ENCODE measurements at places on chromosomes 4 and X.

DNA sequence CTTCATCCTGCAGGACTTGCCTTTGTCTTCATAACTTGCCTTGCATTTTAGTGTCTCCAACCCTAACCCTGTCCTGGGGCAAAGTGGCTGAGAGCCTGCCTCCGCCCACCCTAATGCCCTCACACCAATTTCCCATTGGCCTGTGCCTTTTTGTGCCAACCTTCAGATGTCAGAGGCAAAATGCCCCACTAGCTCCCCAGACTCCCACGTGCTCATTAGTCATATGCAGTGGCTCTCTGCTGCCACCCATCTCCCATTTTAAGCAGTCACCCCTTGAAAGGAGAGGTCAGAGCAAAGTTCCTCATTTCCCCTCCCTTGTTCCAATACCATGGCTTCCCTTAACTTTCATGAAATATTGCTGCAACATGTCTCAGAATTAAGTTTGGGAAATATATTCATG, 74.8 kb upstream of the PASD1 start:
- DNase-seq, result peak; percentile 0

GRCh38 chr4:140344101-140344500, 29.3 kb upstream of the SCOC start:
- DNase-seq, result no peak

- no peak for DNase-seq
Measured at GRCh38 chrX:43357741-43358140, 298.4 kb upstream of the MAOA start.

- no peak for DNase-seq
Measured at GRCh38 chrX:50996930-50997329, 86.4 kb downstream of the BMP15 start.

DNA sequence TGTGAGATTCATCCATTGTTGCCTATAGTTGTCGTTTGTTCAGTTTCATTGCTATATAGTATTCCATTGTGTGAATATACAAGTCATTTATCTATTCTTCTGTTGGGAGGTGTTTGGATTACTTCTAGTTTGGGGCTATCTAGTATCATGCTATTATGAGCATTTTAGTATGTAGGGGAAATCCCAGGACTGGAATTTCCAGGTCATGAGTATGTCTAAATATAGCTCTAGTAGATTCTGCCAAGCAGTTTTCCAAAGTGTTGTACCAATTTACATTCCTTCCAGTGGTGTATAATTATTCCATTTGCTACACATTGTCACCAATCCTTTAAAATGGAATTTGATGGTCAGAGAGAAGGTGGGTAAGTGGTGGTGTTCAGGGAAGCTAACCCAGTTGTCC, 30.1 kb downstream of the EGFL6 start:
- no peak for DNase-seq

DNA sequence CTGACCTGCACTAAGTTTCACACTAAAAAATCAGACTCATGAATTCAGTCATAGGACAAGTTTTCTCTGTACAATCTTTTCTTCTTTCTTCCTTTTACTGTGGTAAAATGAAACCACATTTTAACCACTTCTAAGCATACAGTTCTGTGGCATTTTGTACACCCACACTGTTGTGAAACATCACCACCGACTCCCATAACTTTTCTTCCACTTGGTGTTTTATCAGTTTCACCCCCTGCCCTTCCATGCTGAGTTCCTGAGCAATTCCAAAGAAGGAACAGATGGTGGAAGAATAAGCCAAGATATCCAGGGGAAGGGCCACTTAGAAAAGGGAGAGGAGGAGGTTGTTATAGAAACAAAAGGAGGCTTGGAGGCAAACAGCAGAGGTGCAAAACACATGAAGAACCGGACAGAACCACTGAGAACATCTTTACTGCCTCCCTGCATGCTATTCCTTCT, 22.6 kb downstream of the SLC25A4 start:
- no peak for DNase-seq

GRCh38 chr4:137981277-137981676, 260.9 kb downstream of the SLC7A11 start:
- no peak for DNase-seq

DNA sequence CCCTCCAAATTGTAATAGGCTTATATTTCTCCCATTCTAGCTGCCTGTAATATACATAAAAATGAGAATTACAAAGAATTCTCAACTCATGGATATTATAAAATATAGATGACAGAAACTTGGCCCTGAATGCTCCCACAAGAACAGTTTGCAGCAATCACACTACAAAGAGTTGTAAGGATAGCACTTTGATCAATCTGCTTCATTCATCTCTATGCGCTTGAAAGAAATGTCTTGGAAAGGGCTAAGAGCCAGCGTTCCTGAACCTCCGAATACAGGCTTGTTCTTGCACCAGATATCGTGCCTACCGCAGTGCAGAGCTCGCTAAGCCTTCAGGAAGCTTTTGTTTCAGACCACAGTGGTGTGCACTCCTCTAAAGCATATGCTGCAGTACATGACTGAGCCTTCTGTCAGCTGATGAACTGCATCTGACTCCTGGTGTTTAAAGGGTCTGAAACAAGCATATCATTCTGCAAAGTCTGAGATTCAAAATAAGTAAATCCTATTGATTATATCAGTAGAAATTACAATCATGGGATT, 417.6 kb upstream of the ZFP42 start:
- no peak for DNase-seq

- DNase-seq, result no peak
Measured at GRCh38 chr4:119084513-119084912, 51.1 kb upstream of the MYOZ2 start.

DNA sequence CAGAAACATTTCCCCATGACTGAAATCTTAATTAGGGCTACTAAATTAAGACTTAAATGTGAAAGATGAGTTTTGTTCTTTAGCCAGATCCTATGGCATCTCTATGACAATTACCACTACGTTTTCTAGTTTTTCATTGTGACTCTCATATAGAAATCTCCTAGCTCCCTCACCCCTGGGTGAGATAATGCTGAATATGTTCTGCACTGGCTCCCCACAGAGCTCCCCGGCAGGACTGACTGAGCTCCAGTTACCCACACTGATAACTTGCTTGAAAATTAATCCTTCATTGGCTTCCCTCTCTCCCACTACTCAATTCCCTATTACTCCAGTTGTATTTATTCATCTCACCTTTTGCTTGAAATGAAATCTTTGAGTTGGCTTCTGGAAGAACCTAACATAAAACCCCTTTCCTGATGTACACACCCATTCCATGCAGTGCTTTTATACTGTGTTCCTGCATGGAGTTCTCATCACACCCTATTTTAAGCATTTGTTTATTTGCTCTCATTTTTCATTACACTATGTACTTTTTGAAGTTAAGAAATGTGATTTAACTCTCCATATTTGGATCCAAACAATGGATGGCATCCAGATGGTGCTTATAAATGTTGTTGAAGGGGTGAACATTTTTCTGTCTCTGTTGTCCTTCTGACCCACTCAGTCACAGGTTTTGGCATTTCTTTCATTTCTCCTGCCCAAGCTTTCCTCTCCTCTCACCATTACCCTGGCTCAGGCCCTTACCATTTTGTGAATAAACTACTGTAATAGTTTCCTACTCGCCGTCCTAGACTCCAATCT, 623.4 kb downstream of the SPRY1 start:
- no peak for DNase-seq

DNA sequence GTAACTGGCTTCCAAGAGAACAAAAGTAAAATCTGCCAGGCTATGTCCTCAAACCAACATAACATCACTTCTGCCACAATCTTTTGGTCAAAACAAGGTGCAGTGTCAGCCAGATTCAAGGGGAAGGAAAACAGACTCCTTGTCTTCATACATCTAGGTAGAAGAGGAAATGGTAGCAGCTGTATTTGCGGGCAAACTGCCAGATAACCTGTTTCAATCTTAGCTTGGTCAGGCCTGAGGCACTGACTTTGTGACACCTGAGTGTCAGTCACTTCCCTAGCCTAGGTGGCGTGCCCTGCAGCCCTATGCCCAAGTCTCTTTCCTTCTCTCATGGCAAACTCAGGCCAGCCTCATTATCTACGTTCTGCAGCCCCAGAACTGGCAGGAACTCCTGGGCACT, 146.2 kb upstream of the JADE1 start:
- no peak for DNase-seq

DNA sequence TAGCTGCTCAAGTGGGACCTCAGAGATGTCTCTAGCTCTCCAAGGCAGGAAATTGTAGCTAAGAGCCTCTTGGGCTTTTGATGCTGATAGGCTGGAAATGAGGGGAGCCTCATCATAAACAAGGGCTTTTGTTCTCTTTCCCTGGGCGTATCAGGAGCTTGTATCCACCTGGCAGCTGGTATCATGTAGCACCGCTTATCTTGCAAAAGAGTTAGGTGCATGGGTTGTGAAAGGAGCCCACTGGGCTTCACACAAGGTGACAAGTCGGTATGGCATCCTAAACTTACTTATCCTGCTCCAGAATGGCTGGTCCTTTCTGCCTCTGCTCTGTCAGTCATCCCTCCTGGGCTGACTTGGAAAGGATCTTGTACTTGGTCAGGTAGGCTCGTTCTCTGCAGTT, 565.8 kb downstream of the GRXCR1 start:
- DNase-seq, result no peak

DNA sequence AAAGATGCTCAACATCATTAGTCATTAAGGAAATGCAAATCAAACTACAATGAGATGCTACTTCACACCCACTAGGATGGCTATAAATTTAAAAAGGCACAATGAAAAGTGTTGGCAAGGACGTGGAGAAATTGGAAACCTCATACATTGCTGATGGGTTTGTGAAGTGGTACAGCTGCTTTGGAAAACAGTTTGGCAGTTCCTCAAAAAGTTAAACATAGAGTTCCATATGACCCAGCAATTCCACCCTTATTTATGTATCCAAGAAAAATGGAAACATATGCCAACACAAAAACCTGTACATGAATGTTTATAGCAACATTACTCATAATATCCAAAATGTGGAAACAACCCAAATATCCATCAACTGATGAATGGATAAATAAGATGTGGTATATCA, 101.3 kb upstream of the MAGEB10 start:
- no peak for DNase-seq

DNA sequence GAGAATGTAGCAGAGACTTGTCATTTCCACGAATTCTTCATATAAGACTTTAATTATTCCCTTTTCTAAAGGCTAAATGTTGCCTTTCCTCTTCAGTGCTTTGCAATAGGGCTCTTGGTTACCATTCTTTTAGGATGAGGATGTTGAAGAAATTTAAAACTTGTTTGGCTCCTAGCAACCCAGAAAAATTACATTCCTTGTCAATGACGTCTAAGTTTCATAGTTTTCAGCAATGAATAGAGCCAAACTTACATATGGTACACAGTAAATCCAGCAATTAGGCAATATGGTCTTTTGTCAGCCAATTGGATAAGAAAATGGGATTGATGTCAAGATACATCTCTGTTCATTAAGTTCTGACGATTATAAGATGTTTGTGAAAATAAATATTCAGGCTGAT, 1639.6 kb upstream of the PCDH10 start:
- no peak for DNase-seq

DNA sequence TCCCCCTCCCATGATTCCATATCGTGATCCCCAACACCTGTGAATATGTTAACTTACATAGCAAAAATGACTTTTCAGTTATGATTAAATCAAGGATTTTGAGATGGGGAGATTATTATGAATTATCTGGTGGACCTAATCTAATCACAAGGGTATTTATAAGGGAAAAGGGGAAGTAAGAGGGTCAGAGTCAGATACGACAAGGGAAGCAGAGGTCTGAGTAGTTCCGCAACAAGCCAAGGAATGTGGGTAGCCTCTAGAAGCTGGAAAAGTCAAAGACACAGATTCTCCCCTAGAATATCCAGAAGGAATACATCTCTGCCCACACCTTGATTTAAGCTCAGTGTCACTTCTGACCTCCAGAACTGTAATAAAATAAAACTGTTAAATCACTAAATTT, 1.0 kb upstream of the IL13RA1 start:
- DNase-seq, result no peak

GRCh38 chr4:148874331-148874730, 432.1 kb upstream of the NR3C2 start:
- DNase-seq, result no peak

DNA sequence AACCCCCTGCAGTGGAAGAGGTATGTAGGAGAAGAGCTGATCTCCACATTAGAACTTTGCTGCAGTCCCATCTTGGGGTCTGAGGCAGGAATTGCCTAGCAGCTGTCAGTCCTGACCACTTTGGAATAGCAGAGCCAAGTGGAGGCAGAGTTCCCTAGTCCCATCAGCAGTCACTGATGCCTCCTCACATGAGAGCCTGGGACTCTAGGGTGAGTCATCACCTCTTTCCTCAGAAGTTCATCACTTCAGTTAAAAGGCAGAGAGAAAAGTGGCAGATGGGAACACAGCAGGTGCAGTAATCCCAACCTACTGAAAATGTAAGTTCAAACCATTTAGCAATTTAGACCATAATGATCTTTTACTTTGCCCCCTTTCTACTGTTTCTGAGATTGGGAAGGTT, 73.9 kb upstream of the MED14 start:
- no peak for DNase-seq

DNA sequence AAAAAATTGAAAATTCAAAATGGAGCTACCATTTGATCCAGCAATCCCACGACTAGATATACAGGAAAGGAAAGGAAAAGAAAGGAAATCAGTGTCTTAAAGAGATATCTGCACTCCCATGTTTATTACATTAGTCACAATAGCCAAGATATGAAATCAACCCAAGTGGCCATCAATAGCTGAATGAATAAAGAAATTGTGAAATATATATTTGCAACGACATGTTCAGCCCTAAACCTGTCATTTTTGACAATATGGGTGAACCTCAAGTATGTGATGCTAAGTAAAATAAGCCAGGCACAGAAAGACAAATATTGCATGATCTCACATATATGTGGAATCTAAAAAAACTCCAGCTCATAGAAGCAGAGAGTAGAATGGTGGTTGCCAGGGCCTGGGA, 155.1 kb downstream of the ANXA5 start:
- no peak for DNase-seq

- no peak for DNase-seq
Measured at GRCh38 chr4:145535202-145535601, 53.5 kb downstream of the SMAD1 start.

DNA sequence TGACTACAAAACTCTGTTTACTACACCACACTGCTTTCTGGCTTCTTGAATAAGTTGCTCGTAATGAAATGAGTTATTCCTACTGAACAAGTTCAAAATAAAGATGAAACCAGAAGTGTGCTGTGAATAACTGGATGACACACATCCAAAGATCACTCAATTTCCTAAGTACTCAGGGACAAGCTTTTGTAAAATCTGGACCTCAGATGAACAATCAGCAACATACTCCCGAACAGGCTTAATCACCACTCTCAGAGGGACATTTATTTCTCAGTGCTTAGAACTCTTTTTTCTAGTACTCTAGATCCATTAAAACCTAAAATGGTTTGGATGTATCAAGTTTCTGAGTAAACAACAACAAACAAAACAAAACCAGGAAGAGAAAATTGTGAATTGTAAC, 61.5 kb upstream of the EXOC1L start:
- no peak for DNase-seq

DNA sequence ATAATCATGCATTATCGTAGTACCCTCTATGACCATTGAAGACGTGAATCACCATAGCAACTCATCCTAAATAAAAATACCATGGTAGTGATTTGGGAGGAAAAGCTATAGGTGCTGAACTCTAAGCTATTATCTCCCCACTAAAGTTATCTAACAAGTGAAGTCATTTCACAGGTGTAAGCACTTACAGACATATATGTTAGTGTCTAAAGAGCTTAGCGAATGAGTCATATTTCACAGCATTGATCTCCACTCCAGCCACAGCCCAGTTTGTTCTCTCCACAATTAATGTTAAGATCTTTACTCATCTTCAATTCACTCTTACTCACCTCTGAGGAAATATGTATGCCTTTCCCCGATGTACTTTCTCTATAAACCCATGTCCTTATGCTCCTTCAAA, 57.0 kb downstream of the DCAF8L1 start:
- no peak for DNase-seq

GRCh38 chr4:55733932-55734331, 85.7 kb upstream of the EXOC1L start:
- DNase-seq, result no peak

All from activated naive CD4-positive, alpha-beta T cell (primary cell).